ENCODE measurements at places on chromosomes 6 and 20.

GRCh38 chr20:12394786-12395185 is 477.1 kb downstream of the BTBD3 start:
- DNase-seq: no peak
- no peak overlapping the region for H3K4me3 ChIP-seq
- no peaks in the 10 kb centered on the region for H3K27me3 ChIP-seq

DNA sequence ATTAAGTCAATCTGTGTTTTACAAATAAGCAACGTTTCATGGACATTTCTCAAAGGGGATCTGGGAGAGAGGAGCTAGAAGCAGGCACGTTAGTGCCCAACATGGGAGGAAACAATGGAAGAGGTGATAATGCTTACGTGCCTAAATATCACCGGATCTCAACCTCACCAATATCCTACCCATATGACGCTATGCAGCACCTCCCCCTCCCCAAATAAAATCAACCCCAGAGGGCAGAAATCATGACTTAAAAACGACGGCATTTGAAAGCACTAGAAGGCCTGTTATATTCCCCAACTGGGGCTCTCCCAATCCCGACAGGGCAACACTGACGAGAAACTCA is 425 bp downstream of the HBS1L start:
- no peak for DNase-seq
- H3K4me3 ChIP-seq: peak overlapping the region; percentile 74
- H3K4me1 ChIP-seq: peaks cover 2% of the 10 kb centered on the region
- no peaks in the 10 kb centered on the region for H3K27me3 ChIP-seq
- peaks cover 20% of the 10 kb centered on the region for H3K36me3 ChIP-seq

DNA sequence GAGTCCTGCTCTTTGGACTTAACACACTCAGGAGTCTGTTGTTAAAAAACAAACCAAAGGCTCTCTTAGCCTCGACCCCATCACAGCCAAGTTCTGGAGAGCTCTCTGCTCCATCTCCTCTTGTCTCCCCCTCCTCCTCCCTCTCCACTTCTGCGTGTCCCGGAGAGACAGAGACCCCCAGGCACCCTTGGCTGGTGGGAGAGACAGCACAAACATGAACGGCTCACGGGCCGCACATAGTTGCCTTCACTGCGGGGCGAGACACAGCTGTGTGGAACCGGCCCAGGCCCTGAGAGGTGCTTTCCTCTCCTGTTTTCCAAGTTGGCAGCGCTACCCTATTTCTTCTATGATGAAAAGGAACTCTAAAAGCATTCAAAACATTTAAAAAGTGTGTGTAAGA is 23.3 kb upstream of the MYT1 start:
- no peak overlapping the region for H3K27ac ChIP-seq
- no peaks in the 10 kb centered on the region for H3K36me3 ChIP-seq
- peaks cover 9% of the 10 kb centered on the region for H3K4me1 ChIP-seq
- no peak overlapping the region for H3K4me3 ChIP-seq

- no peaks in the 10 kb centered on the region for H3K4me1 ChIP-seq
- H3K27me3 ChIP-seq: no peaks in the 10 kb centered on the region
- H3K36me3 ChIP-seq: no peaks in the 10 kb centered on the region
- H3K27ac ChIP-seq: no peak overlapping the region
- no peak for DNase-seq
- no peak overlapping the region for H3K4me3 ChIP-seq
Observed at GRCh38 chr6:18034798-18035202, 47.4 kb upstream of the KIF13A start.

DNA sequence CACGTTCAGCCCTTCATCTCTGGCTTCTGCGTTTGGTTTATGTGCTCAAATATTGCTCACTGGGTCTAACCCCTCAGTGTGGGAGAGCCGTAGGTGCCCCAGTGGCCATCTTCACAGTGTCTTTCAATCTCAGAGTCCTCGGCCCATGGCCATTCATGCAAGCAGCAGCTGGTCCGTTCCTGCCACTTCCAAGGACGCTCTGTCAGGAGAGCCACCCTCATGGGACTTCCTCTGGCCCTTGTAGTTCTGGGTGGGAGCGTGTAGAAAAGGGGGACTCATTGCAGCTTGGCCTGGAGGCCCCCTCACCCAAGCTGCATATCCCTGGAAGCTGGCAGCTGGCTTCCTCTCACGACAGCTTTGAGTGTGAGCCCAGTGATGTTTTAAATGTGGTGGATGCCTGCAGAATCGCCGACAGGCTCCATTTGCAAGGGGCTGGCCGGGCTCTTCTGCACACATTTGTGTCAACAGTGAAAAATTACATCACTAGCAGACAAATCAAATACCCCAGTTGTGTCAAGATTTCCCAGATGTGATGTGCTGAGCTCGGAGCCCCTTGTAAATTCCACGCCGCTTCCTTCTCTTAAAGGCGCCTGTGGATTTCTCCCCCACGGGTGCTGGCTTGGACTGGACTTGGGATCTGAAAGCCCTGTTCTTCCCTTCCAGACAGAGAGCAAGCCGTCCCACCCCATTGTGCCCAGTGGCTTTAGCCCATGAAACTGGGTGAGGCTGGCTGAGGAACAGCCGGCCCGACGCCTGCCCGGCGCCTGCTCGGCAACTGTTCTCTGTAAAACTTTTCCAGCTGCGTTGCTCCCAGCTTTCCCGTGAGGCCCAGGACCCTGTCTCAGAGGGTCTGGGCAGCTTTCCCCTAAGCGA is 360.1 kb downstream of the TAF4 start:
- no peak overlapping the region for H3K4me3 ChIP-seq
- no peak overlapping the region for H3K27ac ChIP-seq
- DNase-seq: no peak

GRCh38 chr6:35031611-35032529 is 109.3 kb downstream of the TCP11 start:
- H3K27me3 ChIP-seq: no peaks in the 10 kb centered on the region
- H3K36me3 ChIP-seq: peaks cover 2% of the 10 kb centered on the region
- no peak for DNase-seq
- H3K27ac ChIP-seq: no peak overlapping the region
- no peak overlapping the region for H3K4me3 ChIP-seq
- H3K4me1 ChIP-seq: peaks cover 3% of the 10 kb centered on the region

GRCh38 chr6:3068329-3069214 is at the start of gene RIPK1:
Gene RIPK1, plus strand, starts transcription at chr6:3068494. Its CDS starts 8,330 bp downstream, at chr6:3076824.
- H3K27me3 ChIP-seq: no peaks in the 10 kb centered on the region
- H3K36me3 ChIP-seq: no peaks in the 10 kb centered on the region
- H3K27ac ChIP-seq: peak within 1 kb of the TSS; percentile 91
- H3K4me3 ChIP-seq: peak within 1 kb of the TSS; percentile 80

DNA sequence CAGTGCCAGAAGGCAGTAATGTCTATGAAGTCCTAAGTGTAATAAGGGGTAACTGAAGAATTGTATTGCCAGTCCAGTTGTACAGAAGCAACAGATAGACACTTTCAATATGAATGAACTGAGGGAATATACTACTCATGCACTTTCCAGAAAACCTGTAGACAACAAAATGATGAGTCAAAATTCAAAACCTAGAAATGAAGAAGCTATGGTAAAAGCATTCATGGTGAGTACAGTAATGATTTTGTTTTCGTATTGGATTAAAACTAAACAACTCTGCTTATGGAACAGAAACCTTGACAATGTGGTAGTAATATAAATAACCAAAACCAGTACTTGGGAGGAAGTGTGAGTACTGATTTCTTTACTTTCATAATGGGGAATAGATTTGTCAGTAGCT is 35.0 kb downstream of the ARMC2 start:
- H3K27ac ChIP-seq: no peak overlapping the region
- DNase-seq: no peak
- no peak overlapping the region for H3K4me3 ChIP-seq
- no peaks in the 10 kb centered on the region for H3K27me3 ChIP-seq
- peaks cover 3% of the 10 kb centered on the region for H3K36me3 ChIP-seq

- no peak overlapping the region for H3K27ac ChIP-seq
- no peak for DNase-seq
- H3K27me3 ChIP-seq: no peaks in the 10 kb centered on the region
- H3K36me3 ChIP-seq: no peaks in the 10 kb centered on the region
Observed at GRCh38 chr20:8490076-8490830, 358.2 kb downstream of the PLCB1 start.

- peaks cover 2% of the 10 kb centered on the region for H3K36me3 ChIP-seq
- H3K4me1 ChIP-seq: no peaks in the 10 kb centered on the region
Observed at GRCh38 chr20:45032276-45032675, 66.0 kb downstream of the STK4 start.

- peaks cover 4% of the 10 kb centered on the region for H3K4me1 ChIP-seq
- DNase-seq: no peak
- no peak overlapping the region for H3K27ac ChIP-seq
- no peaks in the 10 kb centered on the region for H3K27me3 ChIP-seq
Observed at GRCh38 chr6:25458485-25458884, 179.3 kb downstream of the CARMIL1 start.

GRCh38 chr20:51507216-51508036 is 35.1 kb downstream of the NFATC2 start:
- H3K4me1 ChIP-seq: no peaks in the 10 kb centered on the region
- no peaks in the 10 kb centered on the region for H3K27me3 ChIP-seq
- peak overlapping the region; percentile 27 for H3K4me3 ChIP-seq
- H3K36me3 ChIP-seq: no peaks in the 10 kb centered on the region
- H3K27ac ChIP-seq: no peak overlapping the region
- no peak for DNase-seq

DNA sequence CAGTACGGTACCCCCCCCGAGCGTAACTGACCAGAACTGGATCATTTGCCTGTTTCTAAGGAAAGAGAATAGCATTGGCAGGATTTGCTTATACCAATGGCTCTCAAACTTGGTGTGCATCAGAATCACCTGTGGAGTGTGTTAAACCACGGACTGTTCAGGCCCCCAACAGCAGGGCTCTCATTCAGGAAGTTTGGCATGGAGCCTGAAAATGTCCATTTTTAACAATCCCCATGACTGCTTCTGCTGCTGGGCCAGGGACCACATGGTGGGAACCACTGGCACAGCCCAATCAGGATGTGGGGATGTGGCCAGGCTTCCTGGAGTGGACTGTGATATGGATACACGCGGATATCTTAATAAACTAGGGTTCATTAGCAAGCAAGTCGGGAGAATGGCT is 53.9 kb downstream of the GTF2H5 start:
- H3K27me3 ChIP-seq: no peaks in the 10 kb centered on the region

GRCh38 chr6:142851601-142852000 is 93.4 kb downstream of the HIVEP2 start:
- no peak for DNase-seq
- no peaks in the 10 kb centered on the region for H3K27me3 ChIP-seq
- no peaks in the 10 kb centered on the region for H3K36me3 ChIP-seq
- H3K27ac ChIP-seq: no peak overlapping the region
- no peak overlapping the region for H3K4me3 ChIP-seq

- peaks cover 12% of the 10 kb centered on the region for H3K4me1 ChIP-seq
- no peak for DNase-seq
- no peaks in the 10 kb centered on the region for H3K27me3 ChIP-seq
- peak overlapping the region; percentile 90 for H3K27ac ChIP-seq
- H3K36me3 ChIP-seq: peaks cover 2% of the 10 kb centered on the region
Observed at GRCh38 chr6:63571361-63572043, 778 bp upstream of the LOC128125822 start.

GRCh38 chr6:42505385-42505718 is 53.6 kb upstream of the TRERF1 start:
- H3K27ac ChIP-seq: no peak overlapping the region
- no peaks in the 10 kb centered on the region for H3K36me3 ChIP-seq
- no peaks in the 10 kb centered on the region for H3K27me3 ChIP-seq
- H3K4me3 ChIP-seq: no peak overlapping the region

DNA sequence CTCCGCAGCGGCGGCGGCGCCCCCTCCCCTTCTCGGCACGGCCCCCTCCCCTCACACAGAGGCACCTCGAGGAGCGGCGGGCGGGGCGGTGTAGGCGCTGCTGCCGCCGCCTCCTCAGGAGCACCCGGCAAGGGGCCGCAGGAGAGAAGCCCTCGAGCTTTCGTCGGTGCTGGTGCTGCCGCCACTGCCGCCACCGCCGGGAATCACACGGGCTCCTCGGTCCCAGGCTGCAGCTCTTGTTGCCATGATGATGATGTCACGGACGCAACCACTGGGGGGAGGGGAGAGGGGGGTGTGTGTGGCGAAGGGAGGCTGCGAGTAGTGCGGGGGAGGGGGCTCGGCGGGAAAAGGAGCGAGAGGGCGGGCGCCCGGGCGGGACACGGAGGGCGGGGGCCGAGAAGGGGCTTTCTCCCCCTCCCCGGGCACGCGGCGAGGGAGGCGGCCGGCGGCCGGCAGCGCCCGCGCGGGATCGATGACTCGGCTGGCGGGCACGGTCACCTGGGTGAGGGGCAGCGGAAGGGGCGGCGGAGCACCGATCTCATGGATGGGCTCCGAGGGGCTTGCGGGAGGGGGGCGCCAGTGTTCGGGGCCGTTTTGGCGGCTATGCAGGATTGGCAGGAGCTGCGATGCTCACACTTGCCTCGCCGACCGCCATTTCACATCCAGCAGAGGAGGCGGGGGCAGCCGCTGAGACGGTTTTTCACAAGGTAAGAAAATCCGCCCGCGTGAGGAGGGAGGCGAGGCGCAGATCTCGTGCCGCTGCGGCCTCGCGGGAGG is at the start of gene REV3L:
Gene REV3L, minus strand, starts transcription at position 260 of the 777 bp plus-strand sequence. CDS start 330 bp downstream, outside the sequence.
- H3K4me3 ChIP-seq: peak within 1 kb of the TSS; percentile 82
- peaks cover 5% of the 10 kb centered on the region for H3K4me1 ChIP-seq
- H3K27ac ChIP-seq: peak within 1 kb of the TSS; percentile 100
- DNase-seq: peak; percentile 94
- no peaks in the 10 kb centered on the region for H3K27me3 ChIP-seq
- no peaks in the 10 kb centered on the region for H3K36me3 ChIP-seq

- H3K36me3 ChIP-seq: no peaks in the 10 kb centered on the region
- no peaks in the 10 kb centered on the region for H3K27me3 ChIP-seq
- DNase-seq: no peak
Observed at GRCh38 chr6:5153186-5153585, 68.0 kb downstream of the PPP1R3G start.

DNA sequence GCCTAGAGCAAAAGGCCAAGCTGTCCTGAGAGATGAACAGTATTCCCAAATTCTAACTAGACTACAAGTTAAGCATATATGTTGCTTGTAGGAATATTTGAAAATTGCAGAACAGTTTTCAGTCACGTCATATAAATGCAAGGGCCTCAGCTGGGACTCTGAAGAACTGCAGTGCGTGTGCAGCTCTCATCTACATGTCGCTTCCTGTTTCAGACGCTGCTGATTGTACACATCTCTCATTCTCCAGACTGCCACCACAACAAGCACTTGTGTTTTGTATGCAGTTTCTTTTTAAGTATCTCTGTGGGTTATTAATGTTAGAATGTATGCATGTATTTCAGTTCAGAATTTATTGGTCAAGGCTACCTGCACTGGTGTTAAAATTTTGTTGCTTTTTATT is 119.7 kb downstream of the MAP3K4 start:
- H3K4me1 ChIP-seq: no peaks in the 10 kb centered on the region
- H3K27me3 ChIP-seq: no peaks in the 10 kb centered on the region
- no peak overlapping the region for H3K27ac ChIP-seq
- H3K4me3 ChIP-seq: no peak overlapping the region
